ENCODE measurements at places on chromosomes 3 and 15.
A peak's percentile ranks its signal among the peaks of the same experiment; 100 is the strongest.

GRCh38 chr3:52830535-52831258 lies at the start of gene ITIH4:
TSS of gene ITIH4 (minus strand) at chr3:52830672. CDS start at chr3:52830642, 30 bp downstream.
- DNase-seq, result no peak

DNA sequence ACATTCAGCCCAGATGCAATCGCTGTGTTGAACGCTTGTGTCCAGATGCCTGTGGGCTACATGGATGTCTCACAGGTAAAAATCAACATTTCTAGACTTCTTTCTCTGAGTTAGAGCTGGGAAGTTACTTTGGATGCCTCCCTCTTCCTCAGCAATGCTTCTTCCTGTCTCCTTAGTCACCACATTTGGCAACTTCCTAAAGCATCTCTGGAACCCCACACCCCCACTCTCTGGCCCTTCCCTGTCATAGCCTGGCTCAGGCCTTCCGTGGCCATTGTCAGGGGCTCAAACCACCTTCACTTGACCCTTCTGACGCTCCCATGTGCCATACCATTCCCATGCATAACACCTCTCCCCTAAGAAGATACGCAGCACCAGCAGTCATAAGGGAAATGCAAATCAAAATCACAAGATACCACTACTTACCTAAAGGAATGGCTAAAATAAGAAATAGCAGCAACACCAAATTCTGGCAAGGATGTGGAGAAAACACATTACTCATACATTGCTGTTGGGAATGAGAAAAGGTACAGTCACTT lies 21.6 kb upstream of the RGMA start:
- no peak for DNase-seq

DNA sequence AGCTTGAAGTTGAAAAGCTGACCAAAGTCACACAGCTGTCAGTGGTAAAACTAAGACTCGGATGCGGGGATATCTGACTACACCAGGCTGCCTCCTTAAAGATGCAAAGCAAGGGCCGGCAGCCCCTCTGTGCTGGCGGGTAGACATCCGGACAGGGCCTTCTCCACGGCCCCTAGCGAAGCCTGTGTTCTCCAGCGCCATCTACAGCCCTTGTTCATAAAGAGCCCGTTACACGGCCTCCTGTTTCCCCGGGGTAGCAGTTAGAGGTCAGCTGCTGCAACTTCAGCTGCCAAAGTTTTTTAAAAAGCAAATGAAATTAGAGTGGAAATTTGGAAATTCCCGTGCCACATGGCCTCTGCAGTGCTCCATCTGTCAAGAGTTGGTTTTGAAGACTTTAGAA lies 383.0 kb downstream of the TBL1XR1 start:
- DNase-seq, result peak; percentile 8

GRCh38 chr3:166324401-166324800 lies 487.2 kb upstream of the BCHE start:
- no peak for DNase-seq

DNA sequence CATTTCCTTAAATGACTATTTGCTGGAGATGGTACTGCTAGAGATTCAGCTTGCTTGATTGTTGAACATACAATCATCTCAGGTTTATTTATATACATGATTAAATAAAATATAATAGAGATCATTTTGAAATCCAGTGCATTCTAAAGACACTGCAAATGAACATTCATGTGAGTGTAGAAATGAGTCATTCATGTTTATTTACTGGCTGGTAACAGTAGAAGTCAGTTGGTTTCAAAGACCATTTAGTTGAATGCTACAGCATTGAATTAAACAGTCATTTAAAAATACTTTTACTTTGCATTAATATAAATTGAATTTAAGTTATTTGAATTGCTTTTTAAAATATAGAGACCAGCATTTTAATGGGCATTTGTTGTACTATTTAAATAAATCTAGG lies 551.9 kb upstream of the GOLIM4 start:
- no peak for DNase-seq

- DNase-seq, result no peak
Measured at GRCh38 chr3:48157950-48158376, 30.3 kb downstream of the CDC25A start.

DNA sequence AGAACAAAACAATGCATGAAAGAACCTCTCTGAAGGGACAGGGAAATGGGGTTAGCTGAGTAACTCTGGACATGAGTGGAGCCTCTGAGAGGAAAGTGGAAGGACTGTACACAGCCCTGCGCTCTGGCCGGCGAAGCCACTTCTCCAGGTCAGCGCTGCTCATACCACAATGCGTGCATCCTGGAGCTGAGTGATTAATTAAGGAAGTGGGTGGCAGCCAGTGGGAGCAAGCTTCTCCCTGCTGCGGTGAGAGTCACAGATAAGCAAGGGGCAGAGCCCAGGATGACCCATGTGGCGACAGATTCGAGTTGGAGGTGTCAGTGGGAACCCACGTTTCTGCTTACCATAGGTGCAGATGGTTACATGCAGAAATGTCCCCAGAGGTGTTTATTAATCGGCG lies 48.0 kb downstream of the KLF15 start:
- no peak for DNase-seq

DNA sequence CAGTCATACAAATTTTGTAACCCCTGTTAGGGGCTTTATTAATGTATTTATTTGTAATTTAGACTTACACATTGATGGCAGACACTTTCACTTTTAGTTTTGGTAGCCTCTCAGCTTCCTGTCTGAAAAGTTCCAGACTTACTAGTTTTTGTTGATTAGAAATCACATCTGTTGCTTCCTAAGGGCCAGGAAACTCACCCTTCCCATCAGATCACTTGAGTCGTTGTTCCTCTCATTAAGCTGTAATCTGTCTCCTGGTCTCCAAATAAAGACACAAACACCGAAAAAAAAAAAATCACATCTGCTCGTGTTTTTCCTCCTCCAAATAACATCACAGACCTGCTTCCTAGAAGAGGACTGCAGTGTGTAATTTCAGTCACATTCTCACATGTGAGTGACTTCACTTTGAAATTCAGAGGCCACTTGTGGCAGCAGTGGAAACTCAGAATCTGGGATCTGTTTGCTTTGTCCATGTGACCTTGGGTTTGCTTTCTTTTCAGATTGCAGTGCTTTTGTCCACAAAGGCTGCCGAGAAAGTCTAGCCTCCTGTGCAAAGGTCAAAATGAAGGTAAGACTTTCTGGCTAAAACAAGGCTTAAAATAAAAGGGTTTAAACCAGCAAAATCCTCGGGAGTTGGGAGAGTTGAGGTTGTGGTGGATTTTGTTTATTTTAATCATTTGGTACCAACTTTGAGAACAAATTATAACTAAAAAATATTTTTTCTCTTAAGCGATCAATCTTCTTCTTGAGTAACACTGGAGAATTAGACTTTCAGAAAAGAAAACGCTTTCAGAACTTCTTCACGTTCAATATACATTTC lies 87.0 kb downstream of the KLHL25 start:
- no peak for DNase-seq

DNA sequence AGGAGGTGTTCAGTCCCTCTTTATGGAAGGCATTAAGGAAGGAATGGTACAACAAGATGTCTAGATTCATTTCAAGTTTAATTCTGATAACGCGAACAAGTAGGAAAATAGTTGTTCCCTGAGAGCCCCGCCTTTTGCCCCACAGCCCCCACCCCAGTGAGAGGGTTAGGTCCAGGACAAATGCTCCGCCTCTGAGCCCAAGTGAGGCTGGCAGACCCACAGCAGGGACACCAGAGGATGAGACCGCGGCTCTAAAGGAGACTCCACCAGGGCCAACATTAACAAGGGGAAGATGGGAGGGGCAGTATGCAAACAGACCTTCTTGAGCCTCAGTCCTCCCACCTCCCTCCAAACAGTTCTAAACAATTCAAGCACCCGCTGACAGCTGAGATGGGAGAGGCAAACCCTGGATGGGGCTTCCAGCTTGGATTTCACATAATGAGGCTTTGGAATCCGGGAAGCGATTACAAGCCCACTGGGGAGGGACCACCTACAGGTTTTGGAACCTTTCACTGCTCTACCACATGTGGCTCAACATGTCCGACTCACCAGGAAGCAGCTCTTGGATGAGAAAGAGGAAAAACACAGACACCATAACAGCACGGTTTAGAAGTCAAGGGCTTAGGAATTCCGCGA lies 42.9 kb upstream of the IREB2 start:
- no peak for DNase-seq

- no peak for DNase-seq
Measured at GRCh38 chr3:156300929-156301840, 180.8 kb downstream of the KCNAB1 start.

- DNase-seq, result no peak
Measured at GRCh38 chr3:105958237-105959000, 89.6 kb upstream of the CBLB start.

GRCh38 chr3:130825762-130826299 lies 68.1 kb upstream of the ATP2C1 start:
- no peak for DNase-seq

GRCh38 chr15:80945605-80946004 lies 44.0 kb downstream of the MESD start:
- DNase-seq, result no peak

DNA sequence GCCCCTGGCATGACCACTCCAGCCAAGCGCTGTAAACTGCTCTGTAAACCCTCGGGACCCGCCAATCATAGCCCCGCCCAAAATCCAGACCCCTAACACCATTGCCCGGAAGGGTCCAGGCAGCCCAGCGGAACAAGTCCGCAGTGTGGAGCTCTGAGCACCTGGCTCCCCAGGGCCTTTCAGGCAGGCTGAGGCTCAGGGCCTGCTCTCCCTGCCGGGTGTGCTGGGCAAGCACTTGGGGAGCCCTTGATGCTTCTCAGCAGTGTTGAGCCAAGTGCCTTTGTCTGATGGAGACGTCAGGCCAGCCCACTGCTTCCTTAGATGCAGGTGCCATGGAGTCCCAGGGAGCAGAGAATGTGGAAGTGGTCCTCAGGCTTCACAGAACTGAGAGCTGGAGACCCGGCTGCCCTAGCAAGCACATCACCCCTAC lies 106.2 kb downstream of the TLE3 start:
- no peak for DNase-seq

DNA sequence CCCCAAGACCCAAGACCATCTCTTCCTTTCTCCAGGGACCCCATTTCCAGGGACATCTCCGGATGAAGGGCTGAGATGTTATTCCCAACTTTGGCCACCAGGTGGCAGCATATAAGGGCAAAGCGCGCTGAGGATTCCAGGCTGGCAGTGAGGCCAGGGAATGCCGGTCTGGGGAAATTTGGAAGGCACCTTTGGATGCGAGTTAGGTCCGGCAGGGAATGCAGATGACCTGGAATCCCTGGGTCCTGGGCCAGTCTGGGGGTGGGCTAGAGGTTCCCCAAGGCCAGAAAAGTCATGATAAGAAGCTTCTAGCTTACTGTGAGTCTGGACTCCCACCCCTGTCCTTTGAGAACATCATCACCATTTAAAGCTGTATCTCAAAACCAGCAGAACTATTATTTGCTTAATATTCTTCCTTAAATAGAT lies 1.6 kb upstream of the CHST13 start:
- peak; percentile 45 for DNase-seq

GRCh38 chr3:23304424-23304823 lies 101.3 kb downstream of the UBE2E2 start:
- DNase-seq, result no peak

GRCh38 chr3:143731776-143732175 lies 116.5 kb downstream of the SLC9A9 start:
- DNase-seq, result no peak

DNA sequence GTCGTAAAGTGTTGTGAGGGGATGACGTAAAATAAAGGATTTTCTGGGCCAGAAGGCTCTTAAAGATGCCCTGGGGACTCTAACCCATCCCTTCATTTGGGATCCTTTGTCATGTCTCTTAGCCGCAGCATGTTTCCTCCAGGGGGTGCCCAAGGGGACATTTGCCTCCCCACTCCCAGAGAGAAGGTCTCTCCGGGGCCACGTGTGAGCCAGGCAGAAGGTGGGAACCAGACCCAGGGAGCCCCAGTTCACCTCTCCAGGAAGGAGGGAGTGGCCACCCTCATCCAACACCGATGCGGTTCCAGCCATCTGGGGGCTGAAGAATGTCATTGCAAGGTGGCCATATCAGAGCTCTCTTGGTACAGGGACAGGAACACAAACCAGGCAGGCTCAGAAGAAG lies 25.2 kb downstream of the ST8SIA2 start:
- no peak for DNase-seq

GRCh38 chr15:53536479-53537120 lies 222.9 kb downstream of the WDR72 start:
- DNase-seq, result no peak

- no peak for DNase-seq
Measured at GRCh38 chr3:82329300-82329699, 567.9 kb upstream of the GBE1 start.

DNA sequence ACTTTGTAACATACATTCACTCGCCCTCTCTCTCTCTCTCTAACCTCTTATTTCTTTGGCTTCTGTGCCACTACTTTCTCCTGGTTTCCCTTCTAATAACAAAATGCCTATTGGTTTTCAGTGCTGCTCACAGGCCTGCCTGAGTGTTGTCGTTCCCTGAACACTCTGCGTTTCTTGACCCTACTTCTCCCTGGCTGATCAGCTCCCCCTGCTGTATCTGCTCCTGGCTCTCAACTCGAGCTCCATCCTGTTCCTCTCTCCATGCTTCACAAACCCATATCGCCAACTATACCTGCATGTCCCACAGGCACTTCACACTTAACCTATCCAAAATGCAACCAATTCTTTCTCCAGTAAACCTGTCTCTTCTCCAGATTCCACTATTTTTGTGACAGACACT lies 111.4 kb downstream of the OPA1 start:
- DNase-seq, result no peak

GRCh38 chr3:72553298-72553697 lies 294.9 kb downstream of the SHQ1 start:
- DNase-seq, result no peak

DNA sequence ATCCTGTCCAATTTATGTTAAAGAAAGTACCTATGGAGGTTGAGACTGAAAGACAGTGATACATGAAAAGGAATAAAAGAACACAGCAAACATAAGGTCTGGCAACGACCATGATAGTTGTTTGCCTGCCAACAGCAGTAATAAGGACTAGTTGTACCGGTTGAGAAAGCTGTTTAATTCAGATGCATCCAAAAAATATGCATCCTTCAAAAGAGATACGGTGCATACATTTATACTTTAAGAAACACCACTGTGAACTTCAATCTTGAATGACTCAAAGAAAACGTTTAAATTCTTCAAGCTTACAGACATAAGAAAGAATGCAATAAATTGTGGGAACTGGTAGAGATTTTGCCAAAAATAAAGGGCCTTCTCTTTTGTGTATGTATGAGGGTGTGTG lies 492.1 kb downstream of the NLGN1 start:
- DNase-seq, result no peak

DNA sequence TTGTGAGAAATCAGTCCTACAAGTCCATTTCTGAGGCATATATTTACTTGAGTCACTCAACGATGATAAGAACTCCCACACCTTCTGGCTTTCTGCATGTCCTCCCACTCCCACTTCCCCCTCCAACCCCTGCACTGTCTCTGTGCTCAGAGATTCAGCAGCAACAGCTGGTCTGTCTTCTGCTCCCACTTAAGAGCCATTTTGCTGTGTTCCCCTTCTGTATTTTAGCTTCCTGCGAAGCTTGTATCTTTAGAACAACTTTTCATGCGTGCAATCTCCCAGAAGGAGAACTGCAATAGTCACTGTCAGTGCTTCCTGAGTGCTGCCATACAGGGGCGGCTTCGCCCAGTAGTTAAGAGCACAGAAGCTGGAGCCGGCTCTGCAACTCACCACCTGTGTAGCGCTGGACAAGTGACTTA lies 90.0 kb upstream of the SPATA12 start:
- no peak for DNase-seq
